GM12891 (cell line): ENCODE measurements at places on chromosomes 11 and 22.

GRCh38 chr11:119729951-119730613, 1.1 kb upstream of the NECTIN1 start:
- DNase-seq = no peak

- no peak for DNase-seq
Observed at GRCh38 chr11:7115780-7116179, 27.0 kb downstream of the RBMXL2 start.

DNA sequence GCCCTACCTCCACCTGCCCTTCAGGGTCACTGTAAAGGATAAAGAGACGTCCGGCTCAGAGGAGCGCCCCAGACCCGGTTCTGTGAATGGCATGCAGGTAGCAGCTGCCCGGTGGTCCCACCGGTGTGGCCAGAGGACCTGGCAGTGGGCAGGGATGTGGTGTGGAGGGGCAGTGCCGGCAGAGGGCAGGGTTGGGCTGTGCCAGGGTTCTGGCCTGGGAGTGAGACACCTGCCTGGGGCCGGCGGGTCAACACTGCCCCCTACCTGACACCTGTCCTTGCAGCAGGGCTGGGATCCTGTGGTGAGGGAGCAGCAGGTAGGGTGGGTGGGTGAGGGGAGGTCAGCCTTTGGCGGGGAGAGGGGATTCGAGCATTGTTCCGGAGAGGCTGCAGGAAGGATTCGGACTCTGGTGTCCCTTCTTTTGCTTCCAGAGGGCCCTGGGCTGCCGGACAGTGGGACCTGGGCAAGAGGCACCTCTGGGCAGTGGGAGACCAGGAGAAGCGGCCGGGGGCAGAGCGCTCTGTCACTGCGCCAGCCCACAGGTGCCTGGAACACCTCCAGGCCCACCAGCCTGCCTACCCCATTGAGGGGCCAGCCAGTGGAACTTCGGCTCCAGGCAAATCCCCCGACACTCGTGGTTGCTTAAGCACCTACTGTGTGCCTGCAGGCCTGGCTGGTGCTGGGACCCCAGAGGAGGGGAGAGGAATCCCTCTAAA, 1.6 kb upstream of the PHLDA2 start:
- DNase-seq = peak; percentile 67

DNA sequence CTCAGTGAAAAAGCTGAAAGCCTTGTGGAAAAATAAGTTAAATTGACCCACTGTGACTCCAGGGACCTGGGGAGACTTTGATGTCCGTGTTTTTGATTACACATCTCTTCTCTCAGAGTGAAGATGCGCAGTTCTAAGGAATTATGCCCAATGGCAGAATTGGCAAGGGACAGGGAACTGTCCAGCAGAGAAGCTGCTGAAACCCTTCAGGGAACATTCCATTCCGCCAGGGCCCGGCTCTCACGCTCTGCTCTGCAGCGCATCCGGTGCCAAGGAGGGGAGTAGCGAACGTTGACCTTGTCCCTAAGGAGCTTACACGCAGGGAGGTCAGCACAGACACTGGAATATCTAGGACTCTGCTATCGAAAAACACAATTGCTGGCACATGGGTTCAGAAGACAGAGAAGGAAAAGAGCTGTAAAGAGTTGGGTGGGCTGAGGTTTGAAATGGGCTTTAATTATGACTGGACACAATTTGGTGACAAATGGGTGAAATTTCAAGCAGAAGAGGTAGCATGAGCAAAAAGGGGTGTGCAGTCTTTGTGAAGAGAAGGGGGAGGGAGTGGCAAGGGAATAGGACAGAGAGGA, 64.5 kb upstream of the B3GAT1 start:
- DNase-seq = no peak

GRCh38 chr11:66222358-66223149, 45.9 kb upstream of the RAB1B start:
- peak; percentile 83 for DNase-seq

DNA sequence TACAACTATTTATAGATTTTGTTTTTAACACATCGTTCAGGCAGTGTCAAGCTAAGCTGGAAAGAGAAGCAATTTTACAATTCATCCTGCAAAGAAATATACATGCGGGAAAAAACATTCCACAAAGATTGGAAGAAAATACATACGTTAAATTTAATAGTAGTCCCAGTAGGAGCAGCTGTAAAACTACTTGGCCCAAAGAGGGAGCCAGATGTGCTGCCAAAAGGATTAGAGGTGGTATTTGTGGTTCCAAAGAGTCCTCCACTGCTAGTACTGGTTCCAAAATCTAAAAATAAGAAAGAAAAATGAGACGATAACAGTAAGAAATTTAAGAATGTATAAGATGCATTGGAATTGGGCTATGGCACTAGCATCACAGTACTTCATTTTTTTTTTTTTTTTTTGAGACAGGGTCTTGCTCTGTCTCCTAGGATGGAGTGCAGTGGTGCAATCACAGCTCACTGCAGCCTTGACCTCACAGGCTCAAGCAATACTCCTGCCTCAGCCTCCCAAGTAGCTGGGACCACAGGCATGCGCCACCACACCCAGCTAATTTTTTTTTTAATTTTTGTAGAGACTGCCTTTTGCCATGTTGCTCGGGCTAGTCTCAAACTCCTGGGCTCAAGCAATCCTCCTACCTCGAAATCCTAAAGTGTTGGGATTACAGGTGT, 21.5 kb downstream of the NUP98 start:
- no peak for DNase-seq

DNA sequence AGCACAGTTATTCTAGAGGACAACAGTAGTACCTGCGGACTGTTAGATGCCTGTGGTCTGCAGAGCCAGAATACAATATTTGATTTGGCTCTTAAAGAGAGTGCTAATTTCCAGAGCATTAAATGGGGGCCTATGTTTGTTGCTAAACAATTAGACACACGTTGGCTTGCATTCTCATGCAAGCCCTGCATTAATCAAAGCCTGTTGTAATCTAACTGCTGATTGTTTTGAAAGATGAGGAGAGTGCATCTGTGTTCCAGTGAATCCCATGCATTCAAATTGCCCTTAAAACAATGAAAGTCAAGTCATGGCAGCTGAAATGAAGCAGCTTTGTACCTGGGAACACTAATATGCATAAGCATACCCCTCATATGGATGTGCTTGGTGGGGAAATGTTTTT, 419.4 kb downstream of the DYNC2H1 start:
- DNase-seq = no peak

DNA sequence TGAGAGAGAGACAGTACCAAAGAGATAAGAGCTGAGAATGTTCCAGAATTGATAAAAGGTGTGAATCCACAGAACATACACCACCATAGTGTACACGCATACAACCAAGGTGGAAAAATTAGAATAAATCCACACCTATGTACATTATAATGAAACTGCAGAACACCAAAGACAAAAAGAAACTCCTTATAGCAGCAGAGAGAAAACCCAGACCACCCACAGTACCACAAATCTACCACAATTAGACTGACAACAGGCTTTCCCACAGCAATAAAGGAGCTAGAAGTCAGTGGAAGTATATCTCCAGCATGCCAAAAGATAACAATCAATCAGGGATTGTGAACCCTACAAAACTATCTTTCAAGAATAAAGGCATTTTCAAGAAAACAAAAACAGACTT, 31.8 kb downstream of the SCN4B start:
- DNase-seq = no peak

DNA sequence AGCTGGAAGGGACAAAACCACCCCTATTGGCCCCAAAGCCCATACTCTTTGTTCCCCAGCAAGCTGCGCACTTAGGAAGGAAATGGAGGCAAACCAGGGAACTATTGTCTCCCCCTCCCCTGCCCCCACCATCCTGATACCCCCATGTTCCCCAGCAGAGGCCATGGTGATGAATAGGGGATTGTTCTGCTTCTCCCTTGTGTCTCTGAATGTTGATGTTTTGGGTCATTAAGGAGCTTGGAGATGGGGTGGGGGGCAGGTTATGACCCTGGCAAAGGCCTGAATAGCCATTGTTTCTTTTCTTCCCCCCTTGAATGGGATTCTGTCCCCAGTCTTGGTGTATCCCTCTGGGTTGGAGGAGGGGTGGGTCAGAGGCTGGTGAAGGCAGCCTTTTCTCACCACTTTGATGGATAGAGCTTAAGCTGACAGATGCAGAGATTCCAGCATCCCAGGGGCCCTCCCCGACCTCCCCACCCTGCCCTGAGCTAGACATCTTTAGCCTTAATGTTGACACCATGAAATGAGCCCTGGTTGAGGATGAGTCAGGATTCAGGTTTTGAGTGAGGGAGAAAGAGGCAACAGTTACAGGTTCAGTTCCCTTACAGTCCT, 8.3 kb downstream of the DTX4 start:
- no peak for DNase-seq

- DNase-seq = peak; percentile 30
Observed at GRCh38 chr11:129992161-129992944, 10.3 kb downstream of the PRDM10 start.

DNA sequence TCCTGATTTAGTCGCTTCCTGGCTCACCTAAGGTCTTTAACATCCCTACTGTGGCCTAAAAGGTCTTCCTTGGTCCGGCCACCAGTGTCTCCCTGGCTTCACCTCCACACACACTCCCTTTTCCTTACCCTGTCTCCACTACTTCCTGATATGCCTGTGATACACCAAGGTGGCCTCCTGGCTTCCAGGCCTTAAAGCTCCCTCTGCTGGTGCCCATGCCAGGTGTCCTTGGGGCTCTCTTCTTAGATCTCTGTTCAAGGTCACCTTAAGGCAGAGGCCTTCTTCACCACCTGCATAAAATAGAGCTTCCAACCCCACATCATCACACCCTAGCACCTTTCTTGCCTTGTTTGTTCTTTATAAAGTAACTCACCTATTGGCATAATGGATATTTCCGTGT, 787.7 kb downstream of the NTM start:
- no peak for DNase-seq

GRCh38 chr11:14101388-14101787, 138.9 kb downstream of the SPON1 start:
- no peak for DNase-seq
